ENCODE measurements at places on chromosomes 5 and 9.

- DNase-seq = no peak
Measured at GRCh38 chr9:12697719-12698118, 4.5 kb downstream of the TYRP1 start.

GRCh38 chr9:133347515-133347984 is 381 bp downstream of the MED22 start:
- DNase-seq = peak; percentile 14

GRCh38 chr9:81680506-81680905 is 8.8 kb downstream of the TLE1 start:
- DNase-seq = no peak

- DNase-seq = peak; percentile 18
Measured at GRCh38 chr5:110086658-110087388, 397.1 kb downstream of the MAN2A1 start.

DNA sequence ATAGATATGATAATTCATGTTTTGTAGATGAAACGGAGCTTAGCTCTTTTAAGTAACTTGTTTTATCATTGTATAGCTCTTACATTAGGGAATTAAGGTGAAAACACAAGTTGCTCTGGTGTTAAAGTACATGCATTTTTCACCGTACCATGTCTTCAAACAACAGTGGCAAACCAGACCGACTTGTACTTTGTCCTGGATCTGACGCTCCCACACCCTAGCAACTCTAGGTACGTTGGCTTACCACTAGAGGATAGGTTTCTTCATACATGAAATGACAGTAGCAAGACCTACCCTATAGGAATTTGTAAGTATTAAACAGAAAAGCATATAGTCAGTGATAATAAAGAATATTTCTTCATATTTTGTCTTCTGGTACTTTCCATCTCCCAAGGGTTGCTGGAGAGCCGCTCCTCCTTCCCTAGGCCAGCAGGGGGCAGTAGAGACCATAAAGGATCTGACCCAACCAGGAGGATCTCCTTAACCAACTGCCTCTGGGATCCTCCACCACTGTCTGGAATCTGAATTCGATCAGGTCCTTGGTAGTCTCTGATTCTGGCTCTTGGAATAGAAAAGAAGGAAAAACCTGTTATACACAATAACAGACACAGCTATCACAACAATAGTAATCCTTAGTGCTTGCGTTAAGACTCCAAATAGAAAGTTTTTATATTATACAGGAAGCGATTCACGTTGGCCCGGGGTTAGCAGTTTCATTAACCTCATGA is 136.7 kb downstream of the CAVIN4 start:
- no peak for DNase-seq

GRCh38 chr9:93830606-93831005 is 124.5 kb downstream of the BARX1 start:
- no peak for DNase-seq

DNA sequence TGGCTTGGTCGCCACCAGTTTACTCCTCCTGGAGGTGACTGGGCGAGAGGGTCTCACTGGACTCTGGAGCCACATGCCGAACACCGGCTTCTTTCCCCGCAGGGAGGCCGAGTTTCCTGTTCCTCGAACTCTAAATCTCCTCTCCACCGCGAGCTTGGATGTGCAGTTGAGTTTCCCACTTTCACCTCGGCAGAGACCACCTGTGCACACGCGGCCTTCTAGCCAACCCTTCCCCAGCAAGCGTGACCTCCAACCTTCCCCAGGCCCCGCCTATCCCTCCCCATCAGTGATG is 380.1 kb downstream of the IRX2 start:
- DNase-seq = no peak

GRCh38 chr5:60843936-60844905 is at the start of gene ELOVL7:
ELOVL7 (minus strand) TSS chr5:60844269; CDS start chr5:60787397, 56,872 bp downstream.
- DNase-seq = no peak

GRCh38 chr9:101369286-101369685 is 15.5 kb downstream of the BAAT start:
- no peak for DNase-seq

DNA sequence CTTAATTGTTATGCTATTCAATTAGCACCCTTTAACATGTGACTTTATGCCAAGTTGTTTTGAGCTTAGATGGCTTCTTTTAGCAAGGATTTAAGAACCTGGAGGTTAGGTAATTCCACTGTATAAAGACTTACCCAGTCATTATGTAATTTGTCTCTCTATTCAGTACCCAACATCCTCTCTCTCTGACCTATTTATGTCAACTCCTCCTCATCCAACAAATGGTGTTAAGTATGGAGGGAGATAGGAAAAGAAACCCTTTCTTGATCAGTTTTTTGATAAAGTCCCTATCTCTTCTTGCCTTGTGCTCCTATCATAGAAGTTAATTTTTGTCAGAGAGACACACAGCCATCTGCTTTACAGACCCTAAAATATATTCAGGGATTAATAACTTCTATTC is 181.2 kb upstream of the GPR151 start:
- no peak for DNase-seq

GRCh38 chr9:118023644-118024043 is 319.4 kb downstream of the TLR4 start:
- DNase-seq = no peak

DNA sequence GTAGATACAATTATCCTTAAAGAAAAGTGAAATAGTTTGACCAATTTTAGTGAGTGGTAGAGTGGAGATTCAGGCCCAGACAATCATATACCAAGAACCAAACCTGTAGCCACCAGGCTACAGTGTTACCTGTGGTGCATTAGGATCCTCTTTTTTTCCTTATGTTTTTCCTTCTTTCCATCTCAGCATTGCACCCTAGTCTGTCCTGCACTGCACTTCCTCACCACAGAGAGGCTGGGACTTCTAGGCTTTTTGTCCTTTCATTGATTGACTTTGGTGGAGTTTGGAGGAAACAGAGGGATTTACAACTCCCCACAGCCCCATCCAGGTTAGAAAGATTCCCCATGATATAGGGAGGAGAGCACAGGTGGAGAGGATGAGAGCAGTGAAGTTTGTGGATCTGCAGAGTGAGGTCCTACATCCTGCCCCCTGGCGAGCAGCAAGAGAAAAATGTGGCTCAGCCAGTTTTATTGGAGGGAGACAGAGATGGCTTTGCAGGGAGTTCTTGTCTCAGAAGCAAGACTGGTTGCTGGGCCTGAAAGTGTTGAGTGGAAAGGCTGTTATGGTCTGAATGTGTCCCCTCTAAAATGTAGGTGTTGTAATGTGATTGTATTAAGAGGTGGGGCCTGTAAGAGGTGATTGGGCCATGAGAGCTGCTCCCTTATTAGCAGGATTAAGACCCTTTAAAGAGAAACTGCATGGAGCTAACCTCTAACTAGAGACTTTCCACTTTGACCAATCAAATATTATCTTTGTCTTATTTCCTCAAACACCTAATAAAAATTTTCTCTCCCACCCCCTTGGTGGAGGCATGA is 36.2 kb downstream of the KIF4B start:
- DNase-seq = no peak

- DNase-seq = no peak
Measured at GRCh38 chr9:117737721-117738226, 33.6 kb downstream of the TLR4 start.

DNA sequence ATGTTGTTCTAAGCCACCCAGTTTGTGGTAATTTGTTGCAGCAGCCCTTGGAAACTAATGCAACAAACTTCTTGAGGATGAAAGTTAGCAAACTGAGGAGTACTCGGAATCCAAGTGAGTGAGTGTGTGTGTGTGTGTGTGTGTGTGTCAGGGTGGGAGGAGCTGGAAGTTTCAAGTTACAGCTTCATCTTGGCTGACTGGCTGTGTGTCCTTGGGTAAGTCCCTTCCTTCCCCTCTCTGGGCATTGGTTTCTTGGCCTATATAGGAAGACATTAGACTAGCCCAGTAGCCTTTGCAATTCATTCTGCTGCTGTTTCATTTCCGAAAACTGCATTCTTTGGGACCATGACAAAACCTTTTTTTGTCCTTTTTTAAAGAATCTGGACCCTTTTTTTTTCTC is 157.2 kb downstream of the MELK start:
- DNase-seq = no peak

DNA sequence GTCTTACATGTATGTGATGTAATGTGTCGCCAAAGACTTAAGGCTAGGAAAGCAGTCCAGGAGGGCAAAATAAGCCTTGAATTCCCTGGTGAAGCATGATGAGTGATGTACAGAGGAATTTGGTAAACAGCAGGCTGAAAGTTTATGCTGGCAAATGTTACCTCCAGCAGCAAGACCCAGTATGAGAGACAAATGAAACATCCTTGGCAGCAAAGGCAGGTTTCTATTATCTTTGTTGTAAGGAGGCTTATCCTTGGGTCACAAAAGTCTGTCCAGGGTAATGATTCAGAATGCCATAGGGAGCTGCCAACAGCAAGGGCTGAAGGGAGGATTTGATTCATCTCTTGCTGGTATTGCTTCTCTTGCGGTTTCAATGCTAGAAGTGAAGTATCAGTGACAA is 75.9 kb upstream of the HTR4 start:
- no peak for DNase-seq

DNA sequence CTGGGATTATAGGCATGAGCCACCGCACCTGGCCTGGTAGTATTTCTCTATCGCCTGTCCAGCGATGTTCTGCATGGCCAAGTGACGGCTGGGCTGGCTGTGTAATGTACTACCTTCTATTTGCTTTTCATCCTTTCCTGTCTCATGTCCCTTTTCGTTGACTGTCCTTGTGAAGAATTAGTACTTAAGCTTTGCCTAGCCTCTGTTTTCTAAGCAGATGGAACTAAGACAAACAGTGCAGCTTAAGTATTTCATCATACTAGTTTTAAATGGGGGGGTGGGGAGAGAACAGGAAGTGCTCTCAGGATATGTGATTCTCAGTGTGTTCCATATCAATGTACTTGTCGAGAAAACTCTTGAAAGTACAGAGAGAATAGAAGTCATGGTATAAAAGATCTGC is 31.7 kb upstream of the CCL21 start:
- DNase-seq = no peak

DNA sequence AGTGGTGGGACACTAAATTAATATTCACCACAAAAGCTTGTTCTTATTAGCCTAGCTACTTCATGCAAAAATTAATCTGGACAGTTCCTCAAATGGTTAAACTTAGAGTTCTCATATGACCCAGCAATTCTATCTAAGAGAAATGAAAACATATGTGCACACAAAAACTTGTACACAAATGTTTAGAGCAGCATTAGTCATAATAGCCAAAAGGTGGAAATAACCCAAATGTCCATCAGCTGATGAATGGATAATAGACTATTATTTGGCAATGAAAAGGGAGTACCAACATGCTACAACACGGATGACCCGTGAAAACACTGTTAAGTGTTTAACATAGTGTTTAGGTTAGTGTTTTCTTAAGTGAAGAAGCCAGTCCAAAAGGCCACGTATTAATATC is 32.8 kb upstream of the TNIP1 start:
- DNase-seq = no peak

GRCh38 chr9:136231478-136232297 is 13.9 kb downstream of the QSOX2 start:
- peak; percentile 12 for DNase-seq

DNA sequence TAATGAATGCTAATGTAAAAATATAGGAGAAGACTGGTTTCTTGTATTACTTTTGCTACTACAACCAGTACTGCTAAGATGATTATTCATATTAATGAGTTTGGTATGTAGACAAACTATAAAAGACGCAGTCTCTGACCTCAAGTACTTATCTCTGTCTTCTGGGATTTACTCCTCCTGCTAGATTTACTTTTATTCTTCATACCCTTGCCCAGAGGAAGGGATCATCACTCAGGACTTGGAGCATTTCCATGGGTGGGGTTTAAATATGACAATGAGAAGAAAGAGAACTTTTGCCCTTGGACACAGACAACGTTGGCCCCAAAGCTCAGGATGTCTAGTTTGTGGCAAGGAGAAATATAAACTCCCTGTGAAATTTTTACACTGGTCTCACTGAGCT is 126.1 kb downstream of the BNC2 start:
- DNase-seq = no peak

DNA sequence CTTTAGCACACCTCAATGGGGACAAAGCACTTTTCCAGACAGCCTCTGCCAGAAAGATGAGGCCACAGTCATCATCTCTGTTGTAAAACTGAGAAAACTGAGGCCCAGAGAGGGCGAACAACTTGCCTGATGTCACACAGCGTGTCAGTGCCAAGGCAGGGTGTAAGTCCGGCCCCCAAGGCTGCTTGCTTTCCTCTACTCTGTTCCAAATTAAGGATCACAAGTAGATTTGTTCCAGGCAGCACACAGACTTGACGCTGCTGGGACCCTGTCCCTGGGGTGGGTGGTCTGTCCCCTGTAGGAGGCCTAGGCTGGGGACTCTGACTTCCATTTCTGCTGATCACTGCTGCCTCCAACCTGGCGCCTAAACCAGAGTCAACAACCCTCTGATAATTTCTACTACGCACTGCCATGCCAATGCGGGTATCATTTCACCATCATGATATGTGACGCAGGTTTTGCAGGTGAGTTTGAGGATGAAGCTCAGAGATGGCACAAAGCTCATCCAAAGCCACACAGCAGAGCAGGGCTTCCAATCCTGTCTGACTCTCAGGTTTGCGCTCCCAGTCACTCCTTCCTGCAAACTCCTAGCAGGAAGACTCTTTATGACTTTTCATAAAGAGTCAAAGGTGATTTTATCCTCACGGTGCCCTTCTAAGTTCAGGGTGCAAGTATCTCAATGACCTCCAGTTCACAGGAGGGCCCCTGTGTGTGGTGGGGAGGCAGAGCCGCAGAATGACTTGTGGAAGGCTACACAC is 13.5 kb upstream of the RALGDS start:
- DNase-seq = no peak

DNA sequence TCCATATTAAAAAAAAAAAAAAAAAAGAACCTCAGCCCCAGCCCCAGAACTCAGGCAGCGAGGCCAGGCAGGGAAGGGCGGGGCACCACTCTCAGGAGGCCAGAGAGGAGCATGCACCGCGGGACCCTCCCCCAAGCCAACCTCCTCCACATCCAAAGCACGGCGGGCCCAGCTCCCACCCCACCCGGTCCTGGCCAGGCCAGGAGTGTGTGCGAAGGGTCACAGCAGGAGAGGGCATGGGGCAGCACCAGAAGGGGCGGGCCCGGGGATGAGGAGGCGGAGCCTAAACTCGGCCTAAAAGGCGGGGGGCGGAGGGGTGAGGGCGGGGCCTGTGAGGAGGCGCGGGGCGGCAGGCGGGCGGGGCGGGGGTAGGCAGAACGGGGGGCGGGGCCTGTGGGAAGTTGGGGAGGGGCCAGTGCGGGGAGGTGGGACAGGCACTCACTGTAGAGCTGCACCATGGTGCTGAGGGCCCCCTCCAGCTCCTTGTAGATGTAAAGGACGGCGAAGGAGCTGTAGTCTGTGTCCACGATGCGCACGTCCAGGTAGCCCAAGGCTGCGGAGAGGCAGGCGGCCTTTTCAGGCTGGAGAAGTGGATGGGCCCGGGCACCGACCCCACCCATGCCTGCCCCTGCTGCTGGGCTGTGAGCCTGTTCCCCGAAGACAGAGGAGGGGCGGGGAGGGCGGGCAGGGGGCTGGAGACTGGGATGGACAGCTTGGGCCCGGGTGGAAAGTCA is 1.2 kb downstream of the LCN15 start:
- no peak for DNase-seq

- peak; percentile 12 for DNase-seq
Measured at GRCh38 chr9:113516840-113517577, 53.5 kb downstream of the RGS3 start.

All from T follicular helper cell (primary cell).